Stimulated activated CD4-positive, alpha-beta T cell treated with anti-CD3 and anti-CD28 coated beads, Interleukin-1b, Interleukin-23, amount 100 ng/mL, for 24 hours (primary cell): ENCODE measurements at places on chromosomes 5 and 9.

DNA sequence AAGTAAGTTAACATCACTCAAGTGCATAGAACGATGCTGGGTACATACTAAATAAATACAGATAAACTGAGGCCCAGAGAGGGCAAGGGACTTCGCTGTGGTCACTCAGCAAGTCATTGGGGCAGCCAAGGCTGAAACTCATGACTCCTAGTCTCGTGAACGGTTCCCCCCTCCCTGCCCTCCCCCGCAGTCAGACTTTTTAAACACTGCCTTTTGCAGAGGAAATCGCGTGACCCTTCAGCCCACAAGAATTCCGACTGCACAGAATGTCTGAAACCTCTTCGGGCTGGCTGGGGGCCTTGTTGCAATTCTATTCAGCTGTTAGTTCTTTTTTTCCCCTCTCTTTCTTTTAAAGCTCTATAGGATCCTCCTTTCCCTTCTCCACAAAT, 28.1 kb downstream of the NEK6 start:
- peak; percentile 7 for DNase-seq

DNA sequence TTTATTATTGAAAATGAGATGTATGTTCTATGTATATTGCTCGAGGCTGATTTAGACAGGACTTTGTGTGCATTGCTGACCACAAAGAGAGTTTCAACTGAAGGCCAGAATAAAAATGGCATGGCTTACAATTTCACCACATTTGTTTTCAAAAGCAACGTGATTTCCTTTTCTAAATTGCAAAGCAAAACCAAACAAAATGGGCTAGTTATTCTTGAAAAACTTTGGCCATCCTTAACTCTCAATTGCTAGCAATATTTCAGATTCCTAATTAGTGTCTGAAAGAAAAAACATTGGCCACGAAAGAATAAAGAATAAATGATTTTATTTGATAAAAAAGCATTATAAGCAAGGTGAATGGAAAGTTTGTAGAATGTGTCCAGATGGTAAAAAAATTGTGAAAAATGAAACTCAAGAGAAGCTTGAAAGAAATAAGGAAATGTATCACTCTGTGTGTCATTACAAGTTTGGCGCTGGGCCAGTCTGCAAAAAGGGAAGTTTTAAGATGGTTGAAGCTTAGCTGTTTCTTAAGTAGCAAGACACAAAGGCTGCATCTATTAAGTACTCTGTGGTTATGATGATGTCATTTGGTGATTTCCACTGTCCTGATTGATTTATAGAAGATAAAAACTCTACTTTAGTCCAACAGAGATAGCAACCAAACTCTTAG, 89.2 kb upstream of the PRLR start:
- peak; percentile 21 for DNase-seq

DNA sequence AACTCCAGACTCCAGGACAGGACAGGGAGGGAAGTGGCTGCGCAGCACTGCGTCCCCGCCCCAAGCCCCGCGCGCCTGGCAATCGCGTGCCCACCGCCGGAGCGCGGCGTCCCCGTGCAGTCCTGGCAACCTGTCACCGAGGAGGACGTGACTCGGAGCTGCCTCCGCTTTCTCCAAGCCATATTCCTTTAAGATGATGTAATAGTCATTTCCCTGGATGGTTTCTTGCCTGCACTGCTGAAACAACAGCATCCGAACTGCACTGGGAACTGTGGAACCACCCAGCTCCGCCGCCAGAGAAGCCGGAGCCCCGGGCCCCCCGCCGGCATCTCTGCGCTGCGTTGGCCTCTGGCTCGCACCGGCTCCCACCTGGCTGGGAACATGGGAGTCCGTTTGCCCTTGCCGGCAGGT, 34.5 kb downstream of the KCTD16 start:
- DNase-seq = no peak

- no peak for DNase-seq
Observed at GRCh38 chr5:151751593-151751992, 6.8 kb downstream of the ATOX1 start.

- DNase-seq = no peak
Observed at GRCh38 chr9:35928591-35929452, 19.5 kb downstream of the SPAAR start.

- DNase-seq = no peak
Observed at GRCh38 chr5:156617426-156617825, 232.7 kb upstream of the PPP1R2B start.
